ENCODE measurements at places on chromosomes 3 and 15. TPM values are rescaled to one million over a fixed set of nuclear protein-coding genes. Genes with fewer than 3 reads are reported as not detected.

DNA sequence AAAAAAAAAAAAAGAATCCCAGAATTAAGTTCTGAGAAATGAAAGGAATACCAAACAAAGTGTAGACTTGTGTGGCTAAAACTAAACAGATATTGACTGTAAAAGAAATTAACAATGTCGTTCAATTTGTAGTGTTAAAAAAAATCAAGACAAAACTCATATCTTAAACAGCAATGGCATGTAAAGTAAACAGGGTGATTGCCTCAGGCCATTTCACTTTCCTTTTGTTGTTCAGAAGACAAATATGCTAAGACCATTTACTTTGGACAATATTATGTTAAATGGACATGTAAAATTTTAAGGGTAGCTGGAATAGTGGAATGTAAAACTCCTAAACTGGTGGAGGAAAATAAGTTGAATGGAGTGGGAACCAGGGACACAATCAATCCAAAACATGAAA lies 139.1 kb downstream of the RTP4 start:
- H3K27me3 ChIP-seq, result no peaks in the 10 kb centered on the region
- H3K27ac ChIP-seq, result no peak overlapping the region
- no peak overlapping the region for H3K4me3 ChIP-seq
- H3K4me1 ChIP-seq, result no peaks in the 10 kb centered on the region

DNA sequence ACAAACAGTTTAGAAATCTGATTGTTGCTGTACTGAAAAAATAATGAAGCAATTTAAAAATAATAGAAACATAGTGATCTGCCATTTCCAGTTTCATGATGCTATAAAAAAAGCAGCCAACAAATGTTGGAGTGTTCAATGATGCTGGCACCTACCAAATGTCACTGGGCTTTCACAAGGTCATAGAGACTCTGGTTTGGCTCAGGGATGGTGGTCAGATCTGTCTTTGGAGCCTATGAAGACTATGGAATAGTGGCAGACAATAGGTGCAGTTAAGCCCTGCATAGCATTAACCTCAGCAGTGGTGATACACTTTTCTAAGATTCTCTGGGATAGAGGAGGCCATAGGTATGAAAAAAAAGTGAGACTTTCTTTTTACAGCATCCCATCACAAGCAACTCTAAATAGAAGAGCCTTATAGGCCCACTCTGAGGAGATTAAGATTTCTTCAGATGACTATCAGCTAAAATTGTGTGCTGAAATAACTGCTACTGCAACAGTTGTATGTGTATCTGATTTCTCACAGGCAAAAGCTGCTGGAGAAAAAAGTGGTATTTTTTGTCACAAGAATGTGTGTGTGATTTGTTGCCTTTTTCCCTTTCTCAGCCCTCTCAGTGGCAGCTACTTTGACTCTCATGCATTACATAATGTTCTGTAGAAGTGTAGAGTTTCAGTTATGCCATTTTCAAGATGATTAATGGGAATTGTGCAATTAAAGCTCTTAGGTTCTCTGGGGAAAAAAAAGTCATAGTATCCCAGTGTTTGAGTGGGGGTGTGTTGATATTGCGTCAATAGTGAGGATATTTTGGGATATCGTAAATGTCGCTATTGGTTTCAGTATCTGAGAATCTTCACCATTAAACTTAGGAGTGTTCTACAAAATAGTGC lies 137.4 kb downstream of the MBNL1 start:
- H3K4me1 ChIP-seq, result peaks cover 4% of the 10 kb centered on the region
- no peak overlapping the region for H3K27ac ChIP-seq
- no peak for DNase-seq
- no peaks in the 10 kb centered on the region for H3K36me3 ChIP-seq
- no peak overlapping the region for H3K4me3 ChIP-seq

- H3K36me3 ChIP-seq, result no peaks in the 10 kb centered on the region
- H3K4me1 ChIP-seq, result peaks cover 15% of the 10 kb centered on the region
- H3K27ac ChIP-seq, result no peak overlapping the region
- no peaks in the 10 kb centered on the region for H3K27me3 ChIP-seq
Measured at GRCh38 chr3:150238995-150239619, 169.0 kb upstream of the TSC22D2 start.

- no peak overlapping the region for H3K4me3 ChIP-seq
- H3K27me3 ChIP-seq, result no peaks in the 10 kb centered on the region
- H3K36me3 ChIP-seq, result no peaks in the 10 kb centered on the region
- no peak overlapping the region for H3K27ac ChIP-seq
Measured at GRCh38 chr3:66922058-66922457, 76.0 kb upstream of the KBTBD8 start.

- H3K27me3 ChIP-seq, result no peaks in the 10 kb centered on the region
- no peak overlapping the region for H3K4me3 ChIP-seq
- no peaks in the 10 kb centered on the region for H3K4me1 ChIP-seq
- DNase-seq, result no peak
- H3K27ac ChIP-seq, result no peak overlapping the region
- H3K36me3 ChIP-seq, result no peaks in the 10 kb centered on the region
Measured at GRCh38 chr3:67401921-67402320, 252.5 kb downstream of the SUCLG2 start.

- no peak for DNase-seq
- H3K36me3 ChIP-seq, result no peaks in the 10 kb centered on the region
- peaks cover 8% of the 10 kb centered on the region for H3K4me1 ChIP-seq
- no peaks in the 10 kb centered on the region for H3K27me3 ChIP-seq
- no peak overlapping the region for H3K4me3 ChIP-seq
Measured at GRCh38 chr3:111948786-111949185, 30.0 kb upstream of the ABHD10 start.

GRCh38 chr3:186691676-186692075 lies 25.5 kb upstream of the KNG1 start:
- no peak overlapping the region for H3K27ac ChIP-seq
- H3K27me3 ChIP-seq, result no peaks in the 10 kb centered on the region
- no peaks in the 10 kb centered on the region for H3K36me3 ChIP-seq
- DNase-seq, result no peak

C2CD4A gene
- not detected for total RNA-seq

Data from neural progenitor cell (in vitro differentiated cells).